ENCODE measurements at places on chromosomes 5 and 9.

DNA sequence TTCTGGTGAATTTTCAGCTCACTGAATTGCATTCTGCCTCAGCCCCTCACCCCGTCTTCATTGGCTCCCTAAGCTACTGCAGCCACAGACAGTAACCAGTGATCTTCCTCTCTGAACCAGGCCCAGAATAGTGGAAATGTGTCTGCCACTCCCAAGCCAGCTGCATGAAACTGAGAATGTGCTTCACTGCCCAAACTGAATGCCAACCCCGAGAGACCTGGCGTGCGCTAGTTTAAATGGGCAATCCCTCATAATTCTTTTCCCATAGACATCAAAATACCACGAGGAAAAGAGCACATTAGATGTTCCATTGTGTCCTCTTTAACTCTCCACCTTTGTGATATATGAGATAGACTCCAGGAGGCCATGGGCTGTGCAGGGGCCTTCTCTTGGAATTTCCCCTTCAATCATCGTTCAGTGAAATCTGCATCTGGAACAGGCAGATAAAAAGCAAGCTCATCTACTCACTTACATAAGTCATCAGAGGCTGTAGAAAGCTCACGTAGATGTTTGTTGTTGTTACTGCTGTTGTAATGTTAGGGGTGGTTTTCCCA is 320.2 kb downstream of the NFIB start:
- DNase-seq = no peak

DNA sequence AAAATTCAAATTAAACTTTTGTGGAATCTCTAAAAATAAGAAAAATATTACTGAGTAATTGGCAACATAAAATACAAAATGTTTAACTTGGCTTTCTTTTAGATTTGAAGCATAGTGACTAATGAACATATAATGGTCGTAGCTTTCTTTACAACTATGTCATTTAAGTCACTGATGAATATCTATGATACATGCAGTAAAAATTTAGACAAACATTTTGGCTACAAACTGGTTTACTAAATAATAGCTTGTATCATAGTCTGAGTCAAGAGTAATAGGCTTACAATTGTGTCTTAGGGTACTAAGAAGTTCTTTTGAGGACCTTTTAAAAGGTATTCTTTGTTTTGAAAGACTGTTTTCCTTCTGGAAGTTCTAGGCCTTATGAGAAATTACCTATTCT is 2.0 kb upstream of the APC start:
- DNase-seq = no peak

DNA sequence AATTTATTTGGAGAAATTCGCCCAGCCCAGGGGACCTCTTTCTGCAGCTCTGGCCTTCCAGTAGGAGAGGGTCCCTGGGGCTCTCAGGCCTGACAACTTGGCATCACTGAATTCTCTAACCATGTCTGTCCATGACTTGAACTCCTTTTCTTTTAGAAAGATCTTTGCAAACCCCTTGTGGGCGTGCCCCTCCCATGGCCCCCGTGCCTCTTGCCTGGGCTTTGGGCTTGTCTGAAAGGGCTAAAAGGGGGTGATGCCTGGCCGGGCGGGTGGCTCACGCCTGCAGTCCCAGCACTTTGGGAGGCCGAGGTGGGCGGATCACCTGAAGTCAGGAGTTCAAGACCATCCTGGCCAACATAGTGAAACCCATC is 3.2 kb upstream of the SQSTM1 start:
- DNase-seq = no peak

DNA sequence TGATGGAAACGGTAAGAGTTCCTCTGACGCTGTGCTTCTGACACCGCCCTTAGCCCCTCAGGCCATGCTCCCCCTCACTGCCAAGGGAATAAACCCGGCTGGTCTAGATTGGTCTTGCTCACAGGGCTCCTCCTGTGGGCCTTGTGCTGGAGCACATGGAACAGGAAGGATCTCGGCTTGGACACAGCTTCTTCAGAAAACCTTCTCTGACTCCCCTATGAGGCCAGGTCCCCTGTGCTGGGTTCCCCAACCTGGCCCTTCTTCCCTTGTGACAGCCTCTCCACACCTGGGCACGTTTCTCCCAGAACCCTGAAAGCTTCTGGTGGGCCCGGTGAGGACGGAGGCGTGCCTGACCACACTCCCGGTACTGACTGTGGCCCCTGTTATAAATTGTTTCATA is 8.2 kb downstream of the SPATA31E1 start:
- DNase-seq = no peak

DNA sequence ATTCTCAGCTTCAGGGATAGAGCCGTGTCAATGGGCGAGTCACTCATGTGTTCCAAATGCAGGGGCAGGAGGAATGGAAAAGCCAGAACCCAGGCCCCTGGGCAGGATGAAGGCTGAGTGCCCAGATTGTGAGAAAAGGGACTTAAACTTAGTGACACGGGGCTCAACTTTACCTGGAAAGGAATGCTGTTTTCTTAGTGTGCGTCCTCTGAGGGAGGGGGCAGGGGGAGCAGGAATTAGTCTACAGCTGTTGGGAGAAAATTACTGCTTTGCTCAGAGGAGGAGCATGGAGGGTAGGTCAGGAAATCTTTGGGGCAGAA is 14.6 kb downstream of the HK3 start:
- no peak for DNase-seq
